ENCODE measurements at places on chromosomes 7 and 10.

GRCh38 chr10:49647985-49648795 is 31.3 kb upstream of the C10orf53 start:
- DNase-seq, result no peak

DNA sequence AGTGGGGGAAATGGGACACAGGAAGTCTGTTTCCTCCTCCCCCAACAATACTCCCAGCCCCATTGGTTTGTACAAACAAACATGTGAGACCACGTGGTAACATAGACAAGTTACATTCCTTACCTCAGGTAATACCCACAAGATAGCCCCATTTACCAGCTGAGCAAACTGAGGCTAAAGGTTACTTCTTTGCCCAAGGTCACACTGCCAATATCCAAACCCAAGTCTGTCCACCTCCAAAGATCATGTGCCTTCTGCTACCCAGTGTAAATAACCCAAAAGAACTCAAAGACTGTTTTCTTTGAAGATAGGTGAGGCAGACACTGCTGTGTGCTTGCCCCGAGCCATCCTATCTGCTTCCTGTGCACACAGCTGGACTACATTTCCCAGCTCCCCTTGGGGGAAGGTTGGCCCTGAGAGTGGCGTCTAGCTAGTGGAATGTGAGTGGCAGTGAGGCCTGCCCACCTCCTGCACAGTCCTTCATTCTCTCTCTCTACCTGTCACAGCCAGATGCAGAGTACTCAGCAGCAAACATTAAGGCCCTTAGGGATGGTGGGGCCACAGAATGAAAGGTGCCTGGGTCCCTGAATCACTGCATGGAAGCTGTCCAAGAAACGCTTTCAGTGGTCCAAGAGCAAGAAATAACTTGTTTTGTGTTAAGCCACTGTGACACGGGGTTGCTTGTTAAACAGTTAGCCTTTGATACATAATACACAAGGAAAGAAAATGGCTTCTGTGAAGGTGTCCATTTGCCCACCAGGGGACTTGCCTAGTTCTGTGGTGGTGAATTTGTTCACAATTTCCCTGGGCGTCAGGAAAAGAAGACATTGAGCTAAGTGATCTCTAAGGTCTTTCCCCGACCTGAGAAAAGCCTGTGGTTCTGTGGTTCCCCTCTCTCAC is 257.7 kb upstream of the NFE2L3 start:
- DNase-seq, result no peak

- DNase-seq, result no peak
Measured at GRCh38 chr10:27068217-27068891, 31.9 kb downstream of the ANKRD26 start.

GRCh38 chr10:83625831-83626360 is 513.4 kb upstream of the GHITM start:
- no peak for DNase-seq

- DNase-seq, result no peak
Measured at GRCh38 chr10:50497758-50498157, 126.0 kb downstream of the SGMS1 start.

Data from left hindlimb (tissue), 1 donor.